ENCODE measurements at places on chromosomes 3 and 15. TPM values are rescaled to one million over a fixed set of nuclear protein-coding genes. Genes with fewer than 3 reads are reported as not detected.
A peak's percentile ranks its signal among the peaks of the same experiment; 100 is the strongest.

GRCh38 chr3:23760325-23760724, 45.4 kb upstream of the UBE2E1 start:
- no peak for DNase-seq

DNA sequence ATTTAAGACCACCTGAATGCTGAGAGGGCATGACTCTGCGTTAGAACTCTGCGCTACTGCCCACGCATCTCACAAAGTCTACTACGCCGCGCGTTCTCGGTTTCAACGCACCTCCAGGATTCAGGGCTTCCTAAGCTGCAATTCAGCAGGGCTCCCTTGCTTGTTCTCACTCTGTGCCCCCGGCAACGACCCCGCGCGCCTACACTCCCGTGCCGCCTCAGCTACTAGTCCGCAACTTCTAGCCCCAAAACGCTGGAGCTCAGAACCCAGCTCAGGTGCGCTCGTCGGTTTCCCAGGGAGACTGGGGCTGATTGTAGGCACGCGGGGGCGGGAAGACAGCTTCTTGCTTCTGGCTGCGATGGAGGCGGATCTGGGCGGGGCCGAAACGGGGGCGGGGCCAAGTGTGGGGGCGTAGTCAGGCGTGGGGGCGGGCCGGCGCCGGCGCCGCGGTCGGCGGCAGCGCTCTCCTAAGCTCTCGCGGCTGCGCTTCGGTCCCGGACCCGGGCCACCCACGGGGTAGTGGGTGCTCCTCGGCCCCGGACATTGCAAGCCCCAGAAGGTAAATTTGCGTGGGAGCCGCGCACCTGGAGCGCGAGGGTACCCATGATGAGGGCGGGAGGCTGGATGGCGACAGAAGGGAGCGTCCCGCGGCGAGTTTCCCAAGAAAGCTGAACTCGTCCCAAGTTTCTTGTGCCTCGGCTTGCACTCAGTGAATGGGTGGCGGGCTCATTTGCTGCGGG, at the start of gene ARHGEF26:
Gene ARHGEF26, plus strand, starts transcription at position 430 of the 740 bp plus-strand sequence. CDS start 603 bp downstream, outside the sequence.
- peak; percentile 93 for DNase-seq

GRCh38 chr15:25989327-25989726, 126.2 kb upstream of the ATP10A start:
- DNase-seq, result no peak

DNA sequence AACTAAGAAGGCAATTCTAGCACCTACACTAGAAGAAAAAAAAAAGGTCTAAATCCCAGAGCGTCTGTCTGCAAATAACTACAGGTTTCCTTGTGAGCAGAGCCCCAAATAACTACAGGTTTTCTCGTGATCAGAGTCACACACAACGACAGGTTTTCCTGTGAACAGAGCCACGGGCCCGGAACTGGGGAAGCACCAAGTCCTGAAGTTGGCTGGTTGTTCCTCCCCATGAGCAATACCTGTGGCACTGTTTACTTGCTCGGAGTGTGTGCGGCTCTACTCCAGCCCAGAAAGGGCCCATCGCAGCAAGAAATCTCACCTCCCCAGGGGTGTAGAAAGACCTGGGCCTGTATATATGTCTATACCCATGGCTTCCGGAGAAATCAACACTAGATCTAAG, 644 bp upstream of the MASP1 start:
- no peak for DNase-seq

- DNase-seq, result no peak
These were observed 53.7 kb downstream of the PIK3CB start for GRCh38 chr3:138781012-138781470.

- DNase-seq, result no peak
These were observed 152.7 kb upstream of the NECTIN3 start for GRCh38 chr3:110918963-110919362.

GRCh38 chr3:115533218-115533617, 90.1 kb upstream of the GAP43 start:
- no peak for DNase-seq

DNA sequence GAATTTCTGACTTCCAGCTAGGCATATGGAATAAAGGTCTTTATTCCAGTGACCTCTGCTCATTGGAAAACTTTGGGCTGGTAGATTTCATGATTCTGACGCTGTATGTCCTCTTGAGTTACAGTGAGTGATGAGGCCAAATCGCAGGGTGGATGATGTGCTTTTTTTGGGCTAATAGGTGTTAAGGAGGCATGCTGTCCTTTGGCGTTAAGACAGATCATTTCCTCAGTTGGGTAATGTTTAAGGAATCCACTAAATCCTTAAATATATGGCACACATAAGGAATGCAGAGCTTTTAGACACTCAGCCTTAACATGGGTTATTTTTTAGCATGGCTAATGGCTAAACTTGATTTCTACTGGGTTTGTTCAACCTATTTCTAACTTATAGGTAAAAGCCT, 87.9 kb downstream of the LPP start:
- DNase-seq, result no peak

DNA sequence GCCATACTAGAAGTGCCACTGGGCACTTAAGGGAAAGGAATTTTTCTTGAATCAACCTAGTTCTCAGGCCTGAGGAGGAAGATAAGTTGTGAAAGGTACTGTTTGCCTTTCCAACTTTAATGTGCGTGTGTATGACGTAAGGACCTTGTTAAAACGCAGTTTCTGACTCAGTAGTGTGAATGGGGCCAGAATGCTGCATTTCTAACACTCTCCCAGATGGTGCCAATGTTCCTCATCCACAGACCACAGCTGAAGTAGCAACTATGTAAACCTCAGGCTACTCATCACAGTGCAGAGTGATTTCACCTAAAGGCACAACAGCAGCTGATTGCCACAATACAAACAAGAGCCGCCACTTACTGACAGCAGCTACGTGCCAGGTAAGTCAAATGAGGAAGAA, 103.6 kb downstream of the OTOL1 start:
- DNase-seq, result no peak

- peak; percentile 9 for DNase-seq
These were observed 1.2 kb upstream of the SPICE1 start for GRCh38 chr3:113516115-113516505.

DNA sequence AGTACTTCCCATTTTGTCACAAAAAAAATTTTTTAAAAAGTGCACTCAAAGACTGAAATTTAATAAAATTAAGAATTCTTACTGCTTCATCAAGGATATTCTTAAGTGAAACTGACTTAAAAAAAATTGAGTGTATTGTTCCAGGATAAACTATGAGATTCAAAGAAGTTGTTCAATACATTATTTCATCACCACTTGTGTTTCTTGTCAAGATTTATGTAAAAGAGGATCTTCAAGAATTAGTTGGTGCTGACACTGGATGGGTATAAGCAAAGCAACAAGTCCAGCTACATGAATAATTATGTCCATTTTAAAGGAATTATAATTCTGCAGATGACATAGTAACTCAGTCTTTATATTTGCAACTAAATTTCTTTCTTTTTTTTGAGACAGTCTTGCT, 4.3 kb upstream of the AP4E1 start:
- no peak for DNase-seq

GRCh38 chr3:132276228-132276906, 40.8 kb upstream of the ACP3 start:
- no peak for DNase-seq

- DNase-seq, result no peak
These were observed 58.9 kb downstream of the TMEM108 start for GRCh38 chr3:133096900-133097613.

DNA sequence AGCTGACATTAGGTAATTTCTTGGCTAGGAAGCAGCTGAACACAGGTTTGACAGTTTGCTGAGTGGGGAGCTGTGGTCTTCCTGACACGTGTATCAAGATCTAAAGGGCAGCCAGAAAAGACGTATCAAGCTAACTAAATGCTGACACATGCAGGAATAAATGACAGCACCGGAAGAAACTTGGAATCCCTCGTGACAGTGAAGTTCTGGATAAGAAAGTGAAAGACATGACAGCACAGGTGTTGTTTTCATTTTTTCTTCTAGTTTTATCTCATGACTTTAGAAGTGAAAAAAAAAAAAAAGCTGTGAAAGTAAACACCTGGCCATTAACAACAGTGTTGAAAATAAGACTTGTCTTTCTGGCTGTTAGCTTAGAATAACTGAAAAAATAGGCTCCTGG, 48.7 kb downstream of the FGF7 start:
- DNase-seq, result peak; percentile 45

NMD3 gene
- 68.2 TPM for total RNA-seq

ALDH1L1 gene
- 7.7 TPM for total RNA-seq

CGGBP1 gene
- total RNA-seq, result 87.1 TPM

MAP6D1 gene
- total RNA-seq, result 27.5 TPM

MUC20 gene
- total RNA-seq, result 11.5 TPM

GREM1 gene
- total RNA-seq, result 1.6 TPM

HACL1 gene
- total RNA-seq, result 14.0 TPM

CKMT1B gene
- total RNA-seq, result 4.3 TPM

NUDT16 gene
- total RNA-seq, result 22.5 TPM

TPRG1 gene
- 4.5 TPM for total RNA-seq

FBXO40 gene
- 12.7 TPM for total RNA-seq

Measured in tongue (tissue), 3 donors.